ENCODE measurements at places on chromosomes 6 and 20. TPM values are rescaled to one million over a fixed set of nuclear protein-coding genes. Genes with fewer than 3 reads are reported as not detected.

The OGFRL1 gene
- 4.5 TPM for total RNA-seq

The MAN1A1 gene
- 34.8 TPM for total RNA-seq

The SLC22A1 gene
- 0.42 TPM for total RNA-seq

The PLCB4 gene
- 23.6 TPM for total RNA-seq

The MUC22 gene
- not detected for total RNA-seq

The GRM1 gene
- total RNA-seq = 0.54 TPM

The WFDC10B gene
- not detected for total RNA-seq

The RBM24 gene
- total RNA-seq = 194 TPM

The SLC32A1 gene
- not detected for total RNA-seq

The RFX6 gene
- total RNA-seq = not detected

The ITCH gene
- 31.0 TPM for total RNA-seq

The LTV1 gene
- total RNA-seq = 10.0 TPM

The OTOR gene
- total RNA-seq = not detected

The RBM39 gene
- total RNA-seq = 299 TPM

The WFDC12 gene
- total RNA-seq = not detected

The CASP8AP2 gene
- total RNA-seq = 6.5 TPM

The TAF11 gene
- total RNA-seq = 30.3 TPM

The CRISP3 gene
- total RNA-seq = not detected

The REM1 gene
- total RNA-seq = not detected

The OR2B6 gene
- total RNA-seq = not detected

The SCRT2 gene
- not detected for total RNA-seq

The CTCFL gene
- 0.09 TPM for total RNA-seq

The MUCL3 gene
- total RNA-seq = not detected

The ADGRF4 gene
- total RNA-seq = not detected

The ZNF311 gene
- total RNA-seq = 1.8 TPM

The CCN2 gene
- 17.2 TPM for total RNA-seq

The SOBP gene
- total RNA-seq = 30.8 TPM
